ENCODE measurements at places on chromosomes 3 and 15.

- no peak for DNase-seq
Measured at GRCh38 chr3:134338516-134339261, 35.6 kb downstream of the AMOTL2 start.

GRCh38 chr15:101069654-101069973, 150.5 kb downstream of the LRRK1 start:
- no peak for DNase-seq

GRCh38 chr3:18445401-18446148, 20.4 kb upstream of the SATB1 start:
- no peak for DNase-seq

DNA sequence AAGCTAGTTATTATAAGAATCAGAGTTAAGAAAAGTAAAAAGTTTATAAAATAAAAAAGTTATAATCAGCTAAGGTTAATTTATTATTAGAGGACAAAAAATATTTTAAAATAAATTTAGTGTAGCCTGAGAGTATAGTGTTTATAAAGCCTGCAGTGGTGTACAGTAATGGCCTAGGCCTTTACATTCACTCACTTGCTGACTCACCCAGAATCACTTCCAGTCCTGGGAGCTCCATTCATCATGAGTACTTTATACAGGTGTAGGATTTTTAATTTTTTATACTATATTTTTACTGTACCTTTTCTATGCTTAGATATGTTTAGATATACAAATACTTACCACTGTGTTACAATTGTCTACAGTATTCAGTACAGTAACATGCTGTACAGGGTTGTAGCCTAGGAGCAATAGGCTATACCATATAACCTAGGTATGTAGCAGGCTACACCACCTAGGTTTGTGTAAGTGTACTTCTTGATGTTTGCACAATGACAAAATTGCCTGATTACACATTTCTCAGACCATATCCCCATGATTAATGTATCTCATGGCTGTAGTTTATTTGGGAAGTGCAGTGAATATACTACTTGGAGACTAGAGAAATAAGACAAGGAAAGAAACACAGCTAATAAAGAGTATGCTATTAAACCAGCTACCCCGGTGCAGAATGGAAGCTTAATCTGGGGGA, 101.9 kb upstream of the GALNT15 start:
- no peak for DNase-seq

DNA sequence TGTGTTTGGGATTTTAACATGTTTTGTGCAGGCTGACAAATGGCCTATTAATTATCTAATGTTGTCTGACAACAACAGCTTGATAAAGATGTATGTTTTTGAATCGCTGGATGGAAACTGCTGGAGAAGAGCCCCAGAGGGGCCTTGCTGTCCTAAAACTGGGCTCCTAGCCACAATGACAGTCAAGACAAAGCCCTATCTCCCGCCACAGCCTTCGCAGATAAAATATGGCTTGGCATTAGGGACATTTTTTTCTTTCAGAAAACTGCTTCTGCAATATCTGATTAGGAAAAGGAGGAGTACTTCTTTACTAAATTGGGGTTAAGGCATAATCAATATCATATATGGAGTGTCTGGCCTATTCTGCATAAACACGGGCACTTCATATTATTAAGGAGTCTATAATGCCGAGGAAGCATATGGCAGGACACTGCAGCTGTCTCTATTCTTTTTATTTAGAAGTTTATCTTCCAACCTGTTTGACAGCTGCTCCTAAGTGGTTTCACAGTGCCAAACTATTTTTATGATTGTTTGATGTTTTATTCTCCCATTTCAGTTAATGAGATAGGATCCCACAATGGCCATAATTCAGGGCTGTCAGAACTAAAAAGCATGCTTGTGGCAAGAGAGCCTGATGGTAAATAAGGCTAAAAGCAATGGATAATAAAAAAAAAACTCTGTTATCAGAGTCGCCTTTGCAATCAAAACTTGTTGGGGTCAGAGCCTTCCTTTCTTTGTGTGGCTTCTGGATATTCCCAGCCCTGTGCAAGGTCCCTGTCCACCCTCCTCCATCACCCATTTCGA, 210.1 kb downstream of the MECOM start:
- no peak for DNase-seq

All from NCI-H187 (cell line).